ENCODE measurements at places on chromosomes 4 and X.

GRCh38 chr4:37533286-37534033 lies 152.7 kb downstream of the RELL1 start:
- no peak for DNase-seq

DNA sequence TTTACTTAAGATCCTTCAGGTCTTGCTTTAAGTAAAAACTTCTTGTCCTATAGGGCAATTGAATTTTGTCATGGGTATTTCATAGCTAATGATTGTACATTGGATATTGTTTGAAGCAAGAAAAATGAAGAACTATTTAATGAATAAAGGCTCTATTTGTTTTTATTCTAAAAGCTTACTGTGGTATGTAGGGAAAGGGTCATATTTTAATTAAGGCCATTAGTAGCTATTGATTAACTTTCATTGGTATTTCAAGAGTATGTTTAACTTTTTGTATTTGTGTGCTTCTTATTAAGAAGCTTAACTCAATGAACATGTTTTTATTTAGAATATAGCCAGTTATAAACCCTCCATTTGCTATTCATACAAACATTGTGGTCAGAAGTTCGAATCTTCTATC lies 1951.8 kb upstream of the ADGRL3 start:
- DNase-seq, result no peak

DNA sequence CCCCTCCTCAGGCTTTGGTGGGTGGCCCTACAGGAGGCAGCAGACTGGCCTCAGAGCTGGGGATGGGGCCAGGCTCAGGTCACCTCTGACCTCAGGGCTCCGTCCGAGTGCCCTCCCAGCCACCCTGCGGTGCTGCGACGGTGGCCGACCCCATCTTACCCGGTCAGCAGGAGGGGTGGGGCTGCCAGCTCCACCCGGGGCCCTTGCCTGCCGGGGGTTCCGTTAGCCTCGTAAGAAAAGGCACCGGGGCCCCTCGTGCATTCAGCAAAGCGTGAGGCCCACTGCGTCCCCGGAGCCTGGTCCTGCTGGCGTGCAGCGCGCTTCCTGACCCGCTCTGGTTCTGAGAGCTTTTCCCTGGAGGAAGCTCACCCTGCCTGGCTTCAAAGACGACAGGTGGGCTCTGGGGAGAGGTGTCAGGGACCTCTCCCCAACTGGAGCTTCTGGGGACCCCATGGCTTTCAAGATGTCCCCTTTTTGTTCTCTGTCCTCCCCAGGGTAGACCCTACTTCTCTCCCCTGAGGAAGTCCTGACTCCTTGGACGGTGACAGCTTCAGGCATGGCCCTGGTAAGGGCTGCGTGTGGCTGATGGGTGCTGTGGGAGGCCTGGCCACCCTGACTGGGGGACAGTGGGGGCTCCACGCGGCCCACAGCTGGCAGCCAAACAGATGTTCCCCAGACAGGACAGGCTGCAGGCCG lies 15.9 kb downstream of the FGFRL1 start:
- DNase-seq, result no peak

DNA sequence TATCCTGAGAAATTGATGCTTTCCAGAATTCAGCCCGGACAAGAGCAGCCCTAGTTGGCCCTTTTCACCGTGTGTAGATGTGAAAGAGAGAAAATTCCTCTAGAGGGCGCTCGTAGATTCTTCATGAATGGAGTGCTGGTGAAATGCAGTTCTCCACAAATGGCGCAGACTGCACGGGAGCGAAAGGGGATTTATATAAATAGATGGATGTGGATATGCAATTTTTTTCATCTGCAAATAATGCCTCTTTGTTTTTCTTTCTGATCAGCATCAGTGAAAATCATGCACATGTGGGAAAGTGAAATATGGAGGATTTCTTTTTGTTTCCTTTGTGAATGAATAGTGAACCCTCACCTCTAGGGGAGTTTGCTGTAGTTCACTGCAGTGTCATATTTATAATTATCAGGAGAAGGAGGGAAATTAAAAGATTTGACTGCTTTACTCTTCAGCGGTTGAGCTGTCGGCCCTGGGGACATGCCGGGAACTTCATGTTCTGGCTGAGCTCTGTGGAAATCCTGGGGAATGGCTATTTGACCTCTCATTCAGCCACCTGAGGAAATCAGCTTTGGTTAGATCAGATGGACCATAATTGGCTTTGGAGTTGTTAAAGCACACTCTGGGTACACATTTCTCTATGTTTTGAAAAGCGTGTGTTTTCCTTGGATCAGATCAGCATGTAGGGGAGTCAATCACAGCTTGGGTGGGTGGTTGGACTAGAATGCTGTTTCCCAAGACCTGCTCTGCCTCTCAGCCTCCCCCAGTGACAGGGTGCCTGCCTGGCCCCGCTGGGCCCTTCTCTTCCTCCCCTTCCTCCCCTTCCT lies 115.0 kb upstream of the SHISA3 start:
- no peak for DNase-seq

GRCh38 chr4:122744229-122744628 lies 11.7 kb downstream of the BBS12 start:
- no peak for DNase-seq

- no peak for DNase-seq
Observed at GRCh38 chrX:134717698-134718097, 59.4 kb upstream of the PLAC1 start.

- DNase-seq, result no peak
Observed at GRCh38 chr4:82138374-82138773, 235.4 kb downstream of the HNRNPD start.

GRCh38 chr4:52788806-52789205 lies 37.6 kb upstream of the ERVMER34-1 start:
- no peak for DNase-seq

- DNase-seq, result peak; percentile 66
Observed at GRCh38 chr4:173167758-173168395, 734 bp upstream of the GALNT7 start.

- DNase-seq, result no peak
Observed at GRCh38 chr4:25687773-25688172, 32.1 kb downstream of the SLC34A2 start.

- no peak for DNase-seq
Observed at GRCh38 chr4:65861993-65862392, 191.7 kb upstream of the EPHA5 start.

GRCh38 chrX:156008915-156009314 lies 11.4 kb downstream of the IL9R start:
- DNase-seq, result no peak

DNA sequence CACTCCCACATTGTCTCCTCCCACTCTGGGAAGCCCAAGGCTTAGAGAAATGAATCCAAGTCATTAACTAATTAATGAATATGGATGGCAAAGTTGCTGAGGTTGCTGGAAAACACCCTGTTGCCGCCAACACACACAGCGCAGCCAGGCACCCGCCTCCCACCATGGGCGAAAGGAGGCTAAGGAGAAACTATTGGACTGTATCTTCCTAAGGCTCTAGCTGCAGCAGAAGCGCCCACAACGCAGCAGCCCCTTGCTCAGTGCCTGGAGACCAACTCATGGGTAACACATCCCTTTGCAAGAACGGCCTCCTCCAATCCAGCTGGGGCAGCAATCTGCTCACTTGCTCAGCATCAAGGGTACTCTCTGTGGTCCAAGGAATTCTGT lies 34.2 kb downstream of the TSC22D3 start:
- DNase-seq, result no peak

DNA sequence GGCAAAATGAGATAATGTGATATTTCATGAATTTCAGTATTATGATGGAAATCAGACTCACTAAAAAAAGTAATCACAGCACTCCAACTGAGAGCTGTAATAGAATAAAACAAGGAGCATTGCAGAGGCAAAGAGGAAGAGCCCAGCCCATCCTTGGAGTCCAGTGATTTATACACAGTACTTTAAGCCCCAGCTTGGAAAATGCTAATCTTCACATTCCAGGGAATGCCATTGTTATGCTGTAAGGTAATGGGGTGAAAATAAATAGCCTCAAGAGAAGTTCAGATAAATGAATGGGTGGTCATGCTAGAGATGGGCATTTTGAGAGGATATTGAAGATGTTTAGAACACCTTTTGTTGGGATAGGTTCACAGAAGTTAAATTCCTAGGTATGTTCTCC lies 190.3 kb upstream of the TAPT1 start:
- no peak for DNase-seq
